NCI-H2081 (cell line): ENCODE measurements at places on chromosomes 3 and 15.
A peak's percentile ranks its signal among the peaks of the same experiment; 100 is the strongest.

DNA sequence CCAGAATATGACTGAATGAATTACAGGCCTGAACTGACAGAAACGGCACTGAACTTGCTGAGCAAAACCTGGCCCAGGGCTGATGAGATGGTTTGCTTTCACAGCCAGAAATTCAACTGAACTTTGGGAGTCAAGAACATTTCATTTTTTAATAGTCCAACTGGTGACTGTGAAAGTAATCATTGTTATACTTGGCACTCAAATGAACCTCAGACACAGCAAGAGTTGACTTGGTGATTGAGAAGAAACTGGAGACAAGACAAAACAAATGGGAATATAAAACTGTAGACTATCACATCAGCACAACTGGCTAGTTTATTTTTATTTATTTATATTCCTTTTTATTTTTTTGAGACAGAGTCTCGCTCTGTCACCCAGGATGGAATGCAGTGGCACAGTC, 858.9 kb upstream of the CFAP20DC start:
- DNase-seq: no peak

- no peak for DNase-seq
Observed at GRCh38 chr3:58659051-58659675, 7.4 kb downstream of the FAM3D start.

- DNase-seq: no peak
Observed at GRCh38 chr3:120645083-120645845, 36.8 kb downstream of the HGD start.

GRCh38 chr3:195863121-195864061, 45.0 kb downstream of the TNK2 start:
- DNase-seq: no peak

GRCh38 chr3:45781271-45781670, 15.1 kb downstream of the SLC6A20 start:
- DNase-seq: no peak

DNA sequence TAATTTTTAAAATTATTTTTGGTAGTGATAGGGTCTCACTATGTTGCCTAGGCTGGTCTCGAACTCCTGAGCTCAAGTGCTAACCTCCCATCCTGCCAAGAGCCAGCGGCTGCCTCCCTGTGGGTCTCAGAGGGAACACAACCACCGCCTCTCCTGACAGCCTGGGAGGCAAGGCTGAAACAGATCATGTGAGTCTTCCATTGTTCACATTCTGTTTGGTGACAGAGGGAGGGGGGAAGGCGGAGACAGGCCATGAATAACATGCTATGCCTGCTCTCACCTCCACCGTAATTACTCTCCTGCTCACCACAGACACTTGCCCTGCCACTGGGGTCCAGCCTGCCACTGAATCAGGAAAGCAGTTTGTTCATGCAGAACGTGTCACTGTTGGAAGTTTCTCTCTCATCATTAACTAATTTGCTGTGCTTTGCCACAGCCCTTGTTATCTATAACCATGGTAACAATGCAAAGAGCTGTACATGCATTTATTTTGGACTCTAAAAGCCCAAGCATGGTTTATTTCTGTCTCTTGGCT, 78.4 kb upstream of the RASGRF1 start:
- peak; percentile 86 for DNase-seq

- DNase-seq: no peak
Observed at GRCh38 chr3:138767498-138768104, 67.1 kb downstream of the PIK3CB start.

- no peak for DNase-seq
Observed at GRCh38 chr3:128321418-128321817, 145.3 kb downstream of the DNAJB8 start.

DNA sequence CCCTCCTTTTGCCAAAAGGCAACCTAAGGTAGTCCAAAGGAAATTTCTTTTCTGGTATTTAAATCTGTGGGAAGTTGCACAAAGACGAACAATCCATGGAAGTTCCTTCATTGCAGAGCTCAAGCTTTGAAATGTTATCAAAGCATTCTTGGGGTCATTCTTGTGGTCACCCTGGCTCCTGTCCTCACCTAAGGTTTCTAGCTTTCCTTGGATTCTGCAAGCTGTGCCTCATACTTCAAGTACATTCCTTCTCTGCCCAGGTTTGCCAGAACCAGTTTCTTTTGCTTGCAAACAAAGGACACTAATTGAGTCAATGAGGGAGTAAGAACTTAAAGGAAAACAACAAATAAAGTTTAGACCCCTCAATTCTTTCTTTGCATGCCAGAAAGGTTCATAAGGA, 329.8 kb upstream of the PDZRN3 start:
- no peak for DNase-seq

GRCh38 chr3:105729667-105730066, 139.1 kb downstream of the CBLB start:
- no peak for DNase-seq

GRCh38 chr15:68768321-68768720, 52.4 kb downstream of the ANP32A start:
- DNase-seq: no peak

DNA sequence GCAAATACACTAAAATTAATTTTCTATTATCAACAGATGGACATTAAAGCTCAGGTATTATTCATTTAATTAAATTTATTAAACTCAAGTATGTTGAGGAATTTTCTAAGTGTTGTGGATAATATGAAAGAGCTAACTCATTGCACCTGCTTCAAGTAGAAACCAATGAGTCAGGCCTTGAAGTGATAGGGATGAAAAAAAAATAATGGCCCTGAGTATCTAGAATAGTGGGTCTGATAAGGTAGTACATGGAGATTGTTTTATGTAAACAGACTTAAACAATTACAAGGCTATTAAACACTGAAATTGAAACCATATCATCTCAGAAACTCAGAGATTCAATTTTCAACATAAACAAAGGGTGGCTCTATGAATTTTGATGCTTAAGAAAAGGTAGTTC, 857.1 kb upstream of the GBE1 start:
- no peak for DNase-seq

DNA sequence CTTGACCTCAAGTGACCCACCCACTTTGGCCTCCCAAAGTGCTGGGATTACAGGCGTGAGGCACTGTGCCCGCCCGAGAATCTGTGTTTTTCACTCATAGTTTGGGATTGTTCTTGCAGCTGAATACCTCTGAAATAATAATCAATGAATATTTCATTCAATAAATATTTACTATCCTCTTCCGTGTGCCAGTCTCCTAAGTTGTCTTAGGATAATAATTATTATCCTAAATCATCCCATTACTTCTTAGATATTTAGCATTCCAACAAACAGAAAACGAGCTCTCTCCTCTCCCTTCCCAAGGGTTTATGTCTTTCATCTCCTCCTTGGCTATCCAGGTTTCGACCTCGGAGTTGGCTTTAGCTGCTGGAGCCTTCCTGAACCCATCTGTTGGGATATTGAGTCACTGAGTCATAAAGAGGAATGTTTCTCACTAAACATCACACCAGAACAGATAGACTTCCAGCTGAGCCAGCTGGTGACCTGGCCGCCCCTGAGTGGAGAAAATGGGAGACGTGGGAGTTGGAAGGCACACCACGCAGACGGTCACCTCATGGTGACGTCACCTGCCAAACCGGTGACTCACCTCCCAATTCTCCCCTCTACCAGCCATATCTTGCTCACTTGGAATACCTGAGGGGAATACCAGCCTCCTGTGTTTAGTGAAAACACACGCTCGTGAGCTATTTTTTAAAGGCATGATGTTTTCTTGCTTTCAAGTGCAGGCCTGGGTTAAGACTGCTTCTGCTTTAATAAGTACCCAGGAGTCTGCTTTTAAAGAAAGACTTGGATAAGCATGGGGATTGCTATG, 43.9 kb downstream of the BHLHE40 start:
- no peak for DNase-seq

- no peak for DNase-seq
Observed at GRCh38 chr3:161946443-161946960, 449.9 kb downstream of the OTOL1 start.

- DNase-seq: no peak
Observed at GRCh38 chr15:99345832-99346462, 94.7 kb downstream of the LRRC28 start.

GRCh38 chr3:24389108-24390090, 105.3 kb downstream of the THRB start:
- no peak for DNase-seq

DNA sequence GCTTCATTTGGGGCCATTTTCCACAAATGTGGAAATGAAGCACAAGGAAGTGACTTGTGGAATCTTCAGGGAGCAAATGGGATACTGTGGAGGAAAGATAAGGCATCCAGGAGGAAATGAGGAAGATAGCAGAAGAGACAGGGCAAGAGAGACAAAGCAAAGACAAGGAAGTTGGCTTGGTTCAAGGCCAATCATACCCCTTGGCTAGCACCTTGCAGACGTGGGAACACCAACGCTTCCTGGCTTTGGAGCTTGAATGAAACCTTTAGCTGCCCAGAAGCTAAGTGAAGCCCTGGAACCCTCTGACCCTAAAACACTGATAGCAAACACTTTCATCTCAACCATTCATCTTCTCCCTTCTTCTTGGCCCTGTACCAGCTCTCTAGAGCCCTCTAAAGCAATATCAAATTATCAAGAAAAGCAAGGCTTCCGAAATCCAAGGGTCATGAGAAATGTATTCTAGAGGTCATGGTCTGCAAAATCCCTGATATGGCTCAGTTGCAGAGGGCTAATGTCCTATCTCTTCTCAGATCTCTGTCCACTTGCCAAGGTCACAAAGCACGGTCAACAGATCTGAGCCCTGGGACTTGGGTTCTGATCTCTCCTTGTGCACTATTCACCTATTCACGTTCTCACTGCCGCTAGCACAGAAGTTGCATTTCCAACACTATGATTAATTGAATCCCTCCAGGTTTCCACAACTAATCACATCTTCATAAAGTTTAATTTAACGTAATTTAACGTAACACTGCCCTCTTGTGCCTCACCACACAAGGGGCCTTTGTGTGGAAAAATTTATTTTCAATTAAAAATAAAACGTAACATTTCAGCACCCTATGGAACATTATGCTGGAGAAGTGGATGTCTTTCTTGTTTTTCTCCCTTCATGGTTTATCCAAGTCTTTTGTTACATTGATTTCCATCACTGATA, 557.6 kb upstream of the ADAMTS9 start:
- no peak for DNase-seq

GRCh38 chr3:184334470-184335158, 2.8 kb upstream of the FAM131A start:
- DNase-seq: no peak

- peak; percentile 23 for DNase-seq
Observed at GRCh38 chr3:127815641-127816605, 6.4 kb downstream of the MGLL start.

GRCh38 chr3:150396956-150397550, 11.0 kb upstream of the TSC22D2 start:
- DNase-seq: no peak

DNA sequence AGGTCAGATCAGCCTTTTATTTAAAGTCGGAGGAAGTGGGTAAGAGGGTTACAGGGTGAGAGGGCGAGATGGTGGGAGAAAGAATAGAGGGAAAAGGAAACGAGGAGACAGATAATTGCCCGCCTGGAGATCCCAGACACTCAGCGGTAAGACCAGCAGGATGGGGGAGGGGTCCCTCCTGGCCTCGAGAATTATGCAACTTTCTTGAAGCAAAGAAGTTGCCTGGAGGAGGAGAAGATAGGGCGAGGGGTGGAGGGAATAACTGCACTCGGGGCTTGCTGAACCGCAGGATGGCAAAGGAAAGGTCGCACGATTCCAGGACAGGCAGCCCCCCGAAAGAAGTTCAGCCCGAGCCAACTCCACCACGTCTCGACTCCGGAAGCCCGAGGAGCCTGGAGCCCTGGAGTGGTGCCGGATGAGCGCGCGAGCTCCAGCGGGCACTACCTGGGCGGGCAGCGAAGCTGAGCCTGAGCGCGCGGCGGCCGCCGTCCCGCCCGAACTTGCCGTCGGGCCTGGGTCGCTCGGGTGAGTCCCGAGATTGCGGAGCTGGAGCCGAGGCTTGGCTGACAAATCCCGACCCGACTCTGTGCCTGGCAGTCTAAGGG, 402 bp downstream of the WWTR1 start:
- no peak for DNase-seq

DNA sequence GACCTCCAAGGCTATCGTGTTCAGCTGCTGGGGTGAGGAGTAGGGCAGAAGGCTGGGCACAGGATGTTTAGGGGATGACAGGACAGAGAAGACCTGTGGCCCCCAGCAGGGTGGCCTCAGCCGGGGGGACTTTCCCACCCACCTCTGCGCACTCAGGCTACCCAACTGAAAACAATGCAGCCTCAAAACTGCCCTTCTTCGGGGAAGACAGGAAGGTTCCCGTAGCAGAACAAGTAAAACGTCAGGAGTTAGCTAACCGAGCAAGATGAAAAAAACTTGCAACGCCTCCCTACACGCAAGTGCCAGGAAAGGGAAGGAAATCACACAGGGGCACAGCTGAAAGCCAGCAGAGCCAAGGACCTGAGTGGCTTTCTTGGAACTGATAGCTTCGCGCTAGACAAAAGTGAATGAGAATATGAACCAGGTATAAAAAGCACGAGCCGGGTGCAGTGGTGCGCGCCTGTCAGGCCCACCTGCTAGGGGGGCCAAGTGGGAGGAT, 38.4 kb upstream of the FURIN start:
- DNase-seq: no peak

DNA sequence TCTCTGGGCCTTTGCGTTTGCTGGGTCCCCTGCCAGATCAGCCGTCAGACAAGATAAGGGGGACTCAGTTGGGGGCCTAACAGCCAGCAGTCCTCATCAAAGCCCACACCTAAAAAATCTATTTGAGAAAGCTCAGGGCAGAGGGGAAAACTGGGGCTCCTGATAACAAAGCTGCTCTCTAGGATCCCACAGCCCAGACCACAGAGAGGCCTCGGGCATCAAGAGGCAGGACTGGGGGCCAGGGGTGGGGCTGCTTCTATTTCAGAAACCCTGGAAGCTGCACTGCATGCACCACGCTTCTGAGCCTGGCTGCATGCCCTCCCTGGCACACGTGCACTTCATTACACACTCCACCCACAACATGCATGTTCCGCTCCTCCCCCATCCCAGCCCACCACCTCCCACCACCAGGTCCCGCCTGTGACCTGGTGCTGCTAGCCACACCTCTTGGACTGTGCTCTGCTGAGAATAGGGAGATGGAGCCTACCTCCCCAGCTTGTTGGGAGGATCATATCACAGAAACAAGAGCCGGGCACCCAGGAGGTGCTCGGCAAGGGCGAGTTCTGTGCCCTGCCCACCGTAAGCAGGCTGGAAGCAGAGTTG, 26.6 kb downstream of the FBLN2 start:
- DNase-seq: no peak

GRCh38 chr15:90998737-90999136, 4.4 kb upstream of the PRC1 start:
- DNase-seq: no peak

DNA sequence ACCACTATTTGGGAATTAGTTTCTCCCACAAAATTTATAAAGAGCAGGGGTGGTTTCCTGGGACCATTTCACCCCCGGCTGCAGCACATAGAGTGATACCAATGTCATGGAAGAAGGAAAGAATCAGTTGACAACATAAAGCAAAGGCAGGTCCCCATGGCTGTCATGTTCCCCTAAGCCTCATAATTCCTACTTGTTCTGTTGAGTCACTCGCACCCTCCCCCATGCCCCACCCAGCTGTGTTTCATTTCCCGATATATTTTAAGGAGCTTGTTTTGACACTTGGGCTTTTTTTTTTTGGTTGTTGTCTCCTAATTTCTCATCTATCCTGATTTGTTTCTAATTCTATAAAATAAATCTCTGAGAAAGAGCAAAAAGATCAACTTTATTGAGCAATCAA, 24.9 kb downstream of the ERC2 start:
- DNase-seq: no peak

GRCh38 chr3:11434563-11435096, 162.4 kb downstream of the ATG7 start:
- no peak for DNase-seq
